ENCODE measurements at places on chromosomes 6 and 20.

GRCh38 chr6:42396720-42397119 is 55.0 kb downstream of the TRERF1 start:
- no peak for DNase-seq

DNA sequence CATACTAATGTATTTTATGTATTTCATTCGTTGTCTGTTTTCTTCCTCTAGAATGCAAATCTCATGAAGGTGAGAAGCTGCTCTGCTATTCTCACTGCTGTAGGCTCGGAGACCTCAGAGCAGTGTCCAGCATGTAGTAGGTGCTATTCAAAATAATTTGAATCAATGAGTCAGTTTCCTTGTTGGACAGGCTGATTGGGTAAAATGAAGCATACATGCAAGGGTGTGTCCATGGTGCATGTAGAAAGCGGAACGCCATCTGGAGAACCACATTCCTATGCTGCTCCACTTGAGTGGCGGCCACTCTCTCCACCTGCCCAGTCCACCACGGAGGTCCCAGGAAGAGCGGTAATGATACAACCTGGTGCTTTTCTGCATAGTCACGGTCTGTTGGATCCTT is 412.1 kb downstream of the QKI start:
- no peak for DNase-seq

GRCh38 chr6:152098683-152099082 is 291.2 kb downstream of the ESR1 start:
- DNase-seq: no peak

- DNase-seq: no peak
Measured at GRCh38 chr6:75065523-75065922, 140.3 kb downstream of the COL12A1 start.

DNA sequence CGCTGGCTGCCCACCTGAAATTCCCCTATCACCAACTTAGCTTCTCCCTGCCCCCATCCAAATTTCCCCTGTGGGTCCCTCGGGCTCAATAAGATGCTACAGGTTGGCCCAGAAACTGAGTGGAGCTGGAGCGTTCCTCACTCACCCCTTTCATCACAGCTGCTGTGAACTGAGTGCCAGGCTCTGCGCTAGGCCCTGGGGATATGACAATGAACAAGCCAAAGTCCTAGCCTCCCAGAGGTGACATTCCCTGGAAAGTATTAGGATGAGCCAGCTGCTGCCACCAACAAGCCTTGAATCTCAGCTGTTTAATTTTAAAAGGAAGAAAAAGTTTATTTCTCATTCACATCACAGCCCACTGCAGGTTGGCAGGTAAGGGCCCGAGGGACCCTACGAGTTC is 86.6 kb upstream of the EYA2 start:
- DNase-seq: no peak

DNA sequence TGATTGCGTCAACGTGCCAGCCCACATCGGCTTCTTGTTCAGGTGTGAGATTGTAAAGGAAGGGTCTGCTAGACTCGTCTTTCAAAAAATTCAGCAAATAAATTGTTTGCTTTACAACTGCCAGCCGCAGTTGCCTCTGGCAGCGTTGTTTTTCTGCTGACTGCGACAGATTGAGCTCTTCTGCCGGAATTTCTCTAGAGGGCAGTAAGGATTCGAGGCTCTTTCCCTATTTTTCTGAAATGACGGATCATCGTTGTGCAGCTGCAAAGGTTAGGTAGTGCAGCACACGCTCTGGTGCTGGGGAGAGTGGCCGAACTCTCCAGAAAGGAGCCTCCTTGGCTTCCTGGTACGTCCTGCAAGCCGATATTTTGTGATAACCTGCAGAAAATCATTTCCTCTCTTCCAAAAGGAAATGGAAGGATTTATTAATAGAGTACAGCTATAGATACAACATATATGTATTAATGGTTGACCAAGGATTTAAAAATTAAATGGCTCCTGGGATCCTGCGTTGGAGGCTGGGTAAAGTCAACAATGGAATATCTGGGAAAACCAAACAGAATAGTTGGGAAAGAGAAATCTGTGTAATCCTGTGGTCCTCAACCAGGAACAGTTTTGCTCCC is 121.9 kb upstream of the ZFP64 start:
- DNase-seq: no peak

DNA sequence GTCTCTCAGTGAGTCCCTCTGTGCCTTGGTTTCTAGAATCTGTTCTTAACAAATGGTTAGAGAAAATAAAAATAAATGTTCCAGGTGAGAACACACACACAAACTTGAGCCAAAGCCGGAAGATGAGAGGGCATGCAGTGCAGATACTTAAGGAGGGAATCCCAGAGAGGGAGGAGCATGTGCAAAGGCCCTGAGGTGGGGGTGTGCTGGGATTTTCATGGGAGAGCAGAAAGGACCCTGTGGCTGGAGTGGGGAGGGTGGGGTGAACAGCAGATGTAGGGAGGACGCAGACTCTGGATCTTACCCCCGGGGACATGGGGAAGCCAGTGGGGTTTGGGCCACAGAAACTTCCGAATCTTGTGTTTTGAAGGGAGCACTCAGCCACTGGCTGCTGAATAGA is 17.5 kb downstream of the TFAP2C start:
- DNase-seq: no peak

DNA sequence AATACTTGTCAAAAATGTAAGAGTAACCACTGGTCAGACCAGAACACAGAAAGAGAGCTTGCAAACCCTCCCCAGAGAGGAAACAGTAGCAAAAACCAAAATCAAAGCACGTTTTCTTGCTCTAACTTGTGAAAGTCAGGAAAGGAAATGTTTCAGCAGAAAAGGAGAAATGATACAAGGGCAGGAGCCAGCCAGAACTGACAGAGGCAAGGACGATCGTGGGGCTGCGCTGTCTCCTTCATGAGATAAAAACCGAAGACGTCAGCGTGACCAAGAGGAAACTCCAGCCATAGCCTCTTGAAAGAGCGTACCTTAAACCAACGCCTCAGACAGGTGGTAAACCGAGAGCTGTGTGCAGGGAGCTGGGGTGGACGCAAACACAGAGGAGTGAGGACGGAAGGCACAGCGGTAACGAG is 27.5 kb downstream of the LAMA5 start:
- DNase-seq: no peak

- no peak for DNase-seq
Measured at GRCh38 chr6:151005164-151005563, 139.7 kb downstream of the MTHFD1L start.

DNA sequence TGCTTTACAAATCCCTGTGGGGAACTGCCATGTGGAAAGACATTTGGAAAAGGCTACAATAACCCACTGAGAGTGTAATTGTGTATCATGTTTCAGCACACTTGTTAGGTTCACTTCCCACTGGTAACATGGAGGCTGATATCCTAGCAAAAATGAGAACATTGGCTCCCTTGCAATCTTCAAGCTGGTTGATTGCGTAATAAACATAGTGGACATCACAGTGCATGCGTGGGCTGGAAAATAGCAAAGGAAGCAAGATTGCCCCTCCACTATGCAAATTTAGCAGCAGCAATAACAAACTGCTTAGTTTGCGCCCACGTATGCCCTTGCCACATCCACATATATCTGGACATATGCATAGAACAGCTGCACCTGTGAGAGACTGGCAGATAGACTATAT is 410.2 kb downstream of the MEI4 start:
- DNase-seq: no peak

DNA sequence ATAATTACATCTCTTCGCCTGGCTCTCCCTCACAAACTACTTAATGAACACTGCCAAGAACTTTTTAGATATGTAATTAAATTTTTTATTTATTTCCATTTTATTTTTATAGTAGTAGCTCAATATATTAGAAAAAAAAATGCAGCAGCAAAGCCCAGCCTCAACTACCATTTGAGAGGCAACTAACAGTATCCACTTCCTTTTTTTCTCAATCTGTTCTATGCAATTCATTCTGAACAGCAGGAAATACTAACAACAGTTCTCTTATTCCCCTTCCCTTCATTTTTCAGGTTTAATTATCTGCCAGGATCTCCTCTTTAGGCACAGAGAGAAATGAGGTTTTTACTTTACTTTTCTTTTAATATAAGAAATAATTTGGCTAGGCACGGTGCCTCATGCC is 112.7 kb downstream of the ZNF217 start:
- no peak for DNase-seq

- DNase-seq: no peak
Measured at GRCh38 chr20:22687676-22688349, 103.4 kb upstream of the FOXA2 start.

DNA sequence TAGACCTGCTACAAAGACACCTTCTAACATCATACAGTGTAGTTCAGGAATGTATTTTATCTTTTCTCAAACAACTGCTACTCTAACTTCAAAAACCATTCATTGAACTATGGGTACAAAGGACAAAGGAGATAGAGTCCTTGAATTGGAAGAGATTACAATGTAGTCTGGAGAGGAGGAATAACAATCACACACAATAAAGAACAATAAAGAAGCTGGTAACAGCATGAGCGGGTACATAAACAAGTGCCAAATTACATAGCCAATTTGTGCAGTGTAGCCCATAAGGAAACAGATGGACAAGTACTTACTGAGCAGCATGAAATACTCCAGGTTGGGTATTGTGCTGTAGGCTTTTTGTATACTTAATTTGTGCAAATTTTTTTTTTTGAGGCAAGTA is 44.3 kb downstream of the OSTM1 start:
- DNase-seq: no peak

GRCh38 chr6:24313251-24314141 is 44.4 kb downstream of the DCDC2 start:
- no peak for DNase-seq

DNA sequence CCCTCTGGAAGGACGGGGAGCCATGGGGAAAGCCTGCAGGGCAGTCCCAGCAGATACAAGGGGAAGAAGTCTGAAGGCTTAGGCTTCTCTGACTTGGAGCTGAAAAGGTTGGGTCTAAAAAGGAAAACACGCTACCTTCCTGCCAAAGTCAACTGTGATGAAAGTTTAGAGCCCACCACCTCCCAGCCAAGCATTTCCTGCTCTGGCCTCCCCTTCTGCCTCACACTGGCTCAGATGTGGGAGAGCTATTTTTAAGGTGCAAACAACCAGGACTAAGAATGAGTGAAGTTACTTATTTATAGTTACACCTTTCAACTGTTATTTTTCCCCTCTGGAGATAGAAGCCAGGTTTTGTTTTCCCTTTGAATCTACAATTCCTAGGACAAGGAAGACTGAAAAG is 21.2 kb downstream of the NEDD9 start:
- DNase-seq: no peak

- no peak for DNase-seq
Measured at GRCh38 chr6:3741477-3741871, 10.0 kb downstream of the PXDC1 start.

DNA sequence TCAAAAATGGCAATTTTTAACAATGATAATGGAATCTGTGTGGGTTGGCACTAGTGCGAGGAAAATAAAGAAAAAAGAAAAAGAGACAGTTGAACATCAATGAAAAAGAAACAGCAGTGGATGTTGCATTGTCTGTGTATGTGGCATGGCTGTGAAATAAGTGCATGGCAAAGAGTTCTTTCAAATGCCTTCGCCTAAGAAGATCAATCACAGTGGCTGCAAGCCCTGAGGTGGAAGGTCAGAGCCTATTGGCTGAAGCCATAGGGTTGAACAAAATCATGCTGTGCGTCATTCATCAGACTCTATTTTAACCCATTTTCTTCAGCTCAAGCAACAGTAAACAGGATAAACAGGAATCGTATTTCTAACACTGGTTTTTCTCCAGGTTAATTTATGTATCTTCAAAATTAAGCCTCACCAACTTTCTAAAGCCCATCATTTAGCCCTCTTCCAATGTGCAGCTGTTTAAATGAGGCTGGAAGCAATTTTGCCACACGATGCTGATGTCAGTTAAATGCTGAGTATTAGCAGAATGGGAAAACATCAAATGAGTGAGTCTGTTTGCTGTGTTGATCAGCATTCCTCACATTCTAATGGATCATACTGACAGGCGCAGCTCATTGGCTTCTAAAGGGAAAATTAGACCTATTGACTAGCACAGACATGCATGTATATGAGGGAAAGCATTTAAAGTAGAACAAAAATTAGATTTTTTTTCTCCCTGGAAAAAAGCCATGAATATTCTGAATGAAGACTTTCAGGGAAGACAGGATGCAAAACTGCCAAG is 955.9 kb upstream of the EYS start:
- no peak for DNase-seq

DNA sequence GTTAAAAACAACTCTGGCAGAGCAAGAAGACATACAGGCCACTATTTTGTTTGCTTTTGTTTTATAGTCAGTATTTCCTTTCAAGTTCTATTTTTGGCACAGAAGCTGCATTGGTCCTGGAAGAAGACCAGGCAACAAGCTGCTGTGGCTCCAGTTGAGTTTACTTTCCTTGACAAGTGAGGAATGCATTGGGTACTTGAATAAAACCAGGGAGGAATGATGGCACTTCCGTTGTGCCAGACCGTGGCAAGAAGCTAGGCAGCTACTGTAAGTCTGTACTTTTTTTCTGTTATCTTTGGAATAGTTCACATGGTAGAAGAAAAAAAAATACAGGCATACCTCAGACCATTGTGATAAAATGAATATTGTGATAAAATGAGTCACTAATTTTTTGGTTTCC is 66.3 kb downstream of the NCOA3 start:
- DNase-seq: no peak

DNA sequence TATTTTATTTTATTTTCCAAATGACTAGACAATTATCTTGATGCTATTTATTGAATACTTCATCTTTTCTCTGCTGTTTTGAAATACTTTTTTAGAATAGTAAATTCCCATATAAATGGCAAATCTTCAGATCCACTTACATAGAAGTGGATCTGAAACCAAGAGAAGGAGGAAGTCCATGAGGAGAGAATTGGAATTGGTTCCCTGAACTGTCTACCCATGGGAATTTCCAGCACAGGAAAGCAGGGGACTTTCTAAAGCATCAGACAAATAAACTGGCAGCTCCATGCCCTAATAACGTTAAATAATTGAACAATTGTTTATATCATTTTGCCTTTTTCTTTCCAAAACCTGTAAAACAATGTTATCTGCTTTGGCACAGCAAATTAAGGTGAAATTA is 47.1 kb upstream of the PNRC1 start:
- no peak for DNase-seq

- DNase-seq: no peak
Measured at GRCh38 chr20:25256226-25256859, 8.5 kb downstream of the PYGB start.

DNA sequence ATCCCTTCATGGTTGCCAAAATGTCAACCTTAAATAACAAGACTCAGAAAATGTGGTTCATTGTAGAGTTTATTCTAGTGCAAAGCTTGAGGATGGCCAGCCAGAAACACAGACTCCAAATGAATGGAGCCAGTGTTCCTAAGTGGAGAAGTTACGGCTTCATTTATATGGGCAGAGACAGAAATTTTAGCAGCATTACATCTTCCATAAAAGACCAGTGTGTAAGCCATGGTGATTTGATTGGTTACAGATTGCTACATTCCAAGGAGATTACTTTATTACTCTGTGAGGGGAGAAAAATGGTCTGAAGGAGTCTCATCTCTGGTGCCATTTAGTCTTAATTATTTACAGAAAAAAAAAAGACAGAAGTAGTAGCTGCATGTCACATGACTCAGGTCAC is 97.8 kb downstream of the OTOR start:
- no peak for DNase-seq

GRCh38 chr6:154805288-154805911 is 72.2 kb downstream of the SCAF8 start:
- no peak for DNase-seq

Data from stimulated activated CD4-positive, alpha-beta T cell treated with anti-CD3 and anti-CD28 coated beads, Interleukin-12 subunit alpha, Interleukin-12 subunit beta, amount 100 ng/mL, for 4 hours (primary cell).